ENCODE measurements at places on chromosomes 4 and X. TPM values are rescaled to one million over a fixed set of nuclear protein-coding genes. Genes with fewer than 3 reads are reported as not detected.

The TRPC5OS gene
- total RNA-seq = not detected

The RPL34 gene
- 766 TPM for total RNA-seq

The MID2 gene
- total RNA-seq = 5.7 TPM

The IL9R gene
- total RNA-seq = 0.14 TPM

The PAGE1 gene
- not detected for total RNA-seq

The SHOX gene
- total RNA-seq = not detected

The ADH1C gene
- total RNA-seq = not detected

The FRAS1 gene
- 0.81 TPM for total RNA-seq

The GRIA3 gene
- not detected for total RNA-seq

The BEND4 gene
- total RNA-seq = 0.36 TPM

The ODAPH gene
- total RNA-seq = not detected

The P2RY4 gene
- total RNA-seq = not detected

The ADH7 gene
- total RNA-seq = not detected

DNA sequence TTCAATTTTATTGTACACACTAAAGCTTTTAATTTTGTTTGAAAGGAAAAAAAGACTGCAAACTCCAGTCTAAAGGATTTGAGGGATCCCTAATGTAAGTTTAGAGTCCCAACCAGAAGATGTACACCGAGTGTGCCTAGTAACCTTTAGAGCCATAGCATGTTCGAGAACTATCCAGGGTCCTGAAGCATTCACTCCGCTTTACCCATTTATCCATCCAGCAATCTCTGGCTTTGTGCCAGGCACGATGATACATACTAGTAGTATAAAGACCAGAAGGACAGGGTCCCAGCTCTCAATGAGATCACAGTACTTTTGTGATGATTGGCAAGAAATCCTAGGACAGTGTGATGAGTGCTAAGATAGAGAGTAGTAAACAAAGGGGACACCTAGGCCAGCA lies 168.7 kb downstream of the STK32B start:
- DNase-seq = peak; percentile 39

DNA sequence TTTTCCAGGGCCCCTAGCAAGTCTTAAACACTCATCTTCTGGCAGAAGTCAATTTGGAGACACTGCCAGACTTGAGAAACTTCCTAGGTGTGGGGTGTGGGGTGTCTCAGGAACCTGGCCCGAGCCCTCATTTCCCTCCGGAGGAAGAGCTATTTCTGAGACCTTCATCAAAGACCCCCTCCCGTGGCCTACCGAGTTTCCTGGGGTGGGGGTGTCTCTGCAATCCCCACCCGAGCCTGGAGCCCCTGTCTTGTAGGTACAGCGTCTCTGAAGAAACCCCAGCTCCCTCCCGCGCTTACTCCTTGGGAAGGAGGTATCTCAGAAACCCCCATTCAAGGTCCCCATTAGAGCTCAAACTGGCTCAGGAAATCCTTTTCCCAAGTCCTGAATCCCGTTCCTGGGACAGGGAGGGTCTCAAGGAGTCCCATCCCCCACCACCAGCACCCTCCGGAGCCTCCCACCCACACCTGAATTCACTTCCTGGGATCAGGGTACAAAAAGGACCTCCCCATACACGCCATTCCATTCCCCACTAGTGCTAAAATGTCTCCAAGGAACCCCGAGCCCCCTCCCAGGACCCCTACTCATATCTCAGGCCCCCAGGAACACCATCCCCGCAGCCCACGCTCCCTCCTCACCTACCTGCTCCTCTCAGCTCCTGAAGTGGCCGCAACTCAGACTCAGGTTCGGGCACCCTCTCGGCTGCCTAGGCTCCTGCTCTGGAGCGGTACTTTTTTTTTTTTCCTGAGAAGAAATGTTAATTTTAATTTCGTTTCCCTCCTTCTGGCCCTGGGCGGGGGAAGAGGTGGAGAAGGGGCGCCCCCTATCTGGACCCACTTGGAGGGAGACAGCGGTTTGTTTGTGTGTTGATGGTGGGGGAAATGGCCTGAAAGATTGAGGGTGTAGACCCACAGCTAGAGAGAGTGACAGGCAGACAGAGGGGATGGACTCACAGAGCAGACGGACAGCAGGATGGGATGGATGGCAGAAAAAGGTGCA lies 1.1 kb downstream of the SLC38A5 start:
- no peak for DNase-seq

DNA sequence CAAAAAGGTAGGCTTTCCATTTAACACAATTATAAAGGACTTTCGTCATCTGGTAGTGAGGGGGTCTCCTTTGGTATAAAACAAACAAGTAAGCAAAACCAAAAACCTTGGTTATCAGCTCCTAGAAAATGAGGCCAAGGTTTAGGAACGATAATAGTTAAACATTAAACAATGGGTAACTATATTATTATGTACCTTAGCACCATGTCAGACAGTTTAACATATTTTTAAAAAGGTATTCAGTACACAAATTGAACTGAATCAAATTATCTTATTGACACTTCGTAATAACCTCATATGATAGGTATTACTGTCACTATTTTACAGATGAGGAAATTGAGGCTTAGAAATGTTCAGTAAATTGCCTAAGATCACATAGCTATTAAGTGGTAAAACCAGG lies 32.1 kb upstream of the RAB9B start:
- DNase-seq = no peak

- peak; percentile 78 for DNase-seq
These were observed 1.5 kb upstream of the ASMTL start for GRCh38 chrX:1453951-1454785.

DNA sequence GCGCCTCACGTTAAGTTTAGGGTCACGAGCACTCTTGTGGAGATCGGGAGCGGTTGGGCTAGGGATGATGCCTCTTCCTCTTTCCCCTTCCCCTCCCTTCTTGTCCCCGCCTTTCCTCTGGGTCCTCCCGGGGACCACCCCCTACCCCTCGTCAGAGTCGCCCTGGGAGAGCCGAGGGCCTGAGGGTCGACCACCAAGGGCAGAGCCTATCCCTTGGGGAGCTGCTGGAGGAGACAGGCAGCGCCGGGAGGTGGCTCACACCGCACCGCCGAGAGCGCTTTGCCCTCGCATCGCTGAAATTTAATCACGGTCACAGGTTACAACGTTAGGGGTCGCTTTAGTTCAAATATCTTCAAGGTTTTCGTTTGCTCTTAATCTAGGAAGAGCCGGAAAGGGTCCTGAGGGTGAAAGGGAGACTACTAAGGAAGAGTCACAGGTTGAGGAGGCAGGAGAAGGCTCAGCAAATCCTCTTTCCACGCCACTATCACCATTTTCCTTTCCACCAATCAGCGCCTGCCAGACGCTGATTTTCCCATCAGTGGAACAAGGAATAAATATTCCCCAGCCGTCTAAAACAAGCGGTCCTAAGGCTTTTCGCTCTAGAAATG lies 528 bp upstream of the SNCA start:
- DNase-seq = no peak

DNA sequence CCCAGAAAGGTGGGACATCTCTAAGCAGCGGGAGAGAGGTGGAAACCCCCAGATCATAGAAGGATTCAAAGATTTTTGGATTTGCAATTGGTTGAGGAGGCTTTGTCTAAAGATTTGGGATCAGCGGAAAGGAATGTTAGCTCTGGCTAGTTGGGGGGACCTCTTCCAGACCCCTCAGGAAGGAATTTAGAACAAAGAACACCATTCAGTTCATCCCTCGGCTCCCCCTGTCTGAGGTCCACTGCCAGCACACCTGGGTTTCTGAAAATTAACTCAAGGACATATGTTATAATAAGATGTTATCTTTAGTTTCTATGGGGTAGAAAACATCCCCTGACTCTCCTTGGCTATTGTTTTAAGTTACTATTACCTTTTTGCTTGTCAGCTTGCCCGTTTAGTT lies 163.6 kb downstream of the CEP135 start:
- no peak for DNase-seq

- DNase-seq = no peak
These were observed 295.8 kb upstream of the SLC7A11 start for GRCh38 chr4:138537731-138538490.

- DNase-seq = peak; percentile 91
These were observed 908 bp upstream of the TLR6 start for GRCh38 chr4:38857354-38858096.

DNA sequence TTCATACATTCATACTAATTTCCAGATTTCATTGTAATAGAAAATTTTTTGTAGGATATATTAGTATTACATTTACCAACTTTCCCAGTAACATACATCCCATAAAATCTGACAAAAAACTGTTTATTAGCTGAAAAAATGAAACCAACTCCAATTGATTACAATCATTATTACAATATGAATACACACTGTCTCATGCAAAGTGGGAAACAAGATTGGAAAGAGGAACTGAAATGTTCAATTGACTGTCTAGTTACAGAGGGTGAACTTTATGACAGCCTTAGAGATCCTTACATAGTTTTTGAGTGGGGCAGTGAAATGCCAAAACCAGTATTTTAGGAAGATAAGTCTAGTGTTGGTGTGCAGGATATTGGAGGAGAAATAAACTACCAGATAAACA lies 2.3 kb upstream of the AMBN start:
- DNase-seq = no peak

DNA sequence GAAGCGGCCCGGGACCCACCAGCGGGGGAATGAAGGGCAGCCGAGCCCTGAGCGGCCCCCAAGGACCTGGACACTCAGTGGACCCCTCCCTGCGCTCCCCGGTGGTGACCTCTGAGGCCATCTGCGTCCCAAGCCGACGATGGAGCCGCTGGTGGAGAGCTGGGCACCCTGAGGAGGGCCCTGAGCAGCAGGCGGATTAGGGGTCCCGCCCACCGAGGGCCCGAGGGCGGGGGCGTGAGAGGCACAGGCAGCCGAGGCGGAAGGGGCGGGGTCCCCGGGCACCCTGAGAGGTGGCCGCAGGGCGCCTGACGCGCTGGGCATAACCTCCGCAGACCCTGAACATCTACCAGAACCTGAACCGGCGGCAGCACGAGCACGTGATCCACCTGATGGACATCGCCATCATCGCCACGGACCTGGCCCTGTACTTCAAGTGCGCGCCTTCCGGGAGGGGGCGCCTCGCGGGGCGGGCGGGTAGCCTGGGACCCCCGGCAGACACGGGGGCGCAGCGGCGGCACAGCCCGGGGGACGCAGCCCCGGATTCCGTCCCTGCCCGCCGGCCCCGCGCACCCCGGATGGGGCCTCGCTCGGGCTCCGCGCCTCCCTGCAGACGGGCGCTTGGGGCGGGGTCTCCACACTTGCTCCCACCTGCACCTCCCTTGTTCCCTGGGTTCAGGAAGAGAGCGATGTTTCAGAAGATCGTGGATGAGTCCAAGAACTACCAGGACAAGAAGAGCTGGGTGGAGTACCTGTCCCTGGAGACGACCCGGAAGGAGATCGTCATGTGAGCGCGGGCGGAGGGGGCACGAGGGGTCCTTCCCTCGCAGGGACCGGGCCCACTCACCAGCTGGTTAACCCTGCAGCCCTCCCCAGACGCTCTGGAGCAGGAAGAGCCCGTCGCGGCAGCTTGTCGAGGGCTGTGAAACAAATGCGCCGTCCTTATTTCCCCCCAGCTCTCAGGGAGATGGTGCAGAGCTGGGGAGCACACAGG lies 10.3 kb downstream of the ATP5ME start:
- DNase-seq = no peak

GRCh38 chr4:119785963-119786362 lies 157.4 kb upstream of the PDE5A start:
- peak; percentile 22 for DNase-seq

DNA sequence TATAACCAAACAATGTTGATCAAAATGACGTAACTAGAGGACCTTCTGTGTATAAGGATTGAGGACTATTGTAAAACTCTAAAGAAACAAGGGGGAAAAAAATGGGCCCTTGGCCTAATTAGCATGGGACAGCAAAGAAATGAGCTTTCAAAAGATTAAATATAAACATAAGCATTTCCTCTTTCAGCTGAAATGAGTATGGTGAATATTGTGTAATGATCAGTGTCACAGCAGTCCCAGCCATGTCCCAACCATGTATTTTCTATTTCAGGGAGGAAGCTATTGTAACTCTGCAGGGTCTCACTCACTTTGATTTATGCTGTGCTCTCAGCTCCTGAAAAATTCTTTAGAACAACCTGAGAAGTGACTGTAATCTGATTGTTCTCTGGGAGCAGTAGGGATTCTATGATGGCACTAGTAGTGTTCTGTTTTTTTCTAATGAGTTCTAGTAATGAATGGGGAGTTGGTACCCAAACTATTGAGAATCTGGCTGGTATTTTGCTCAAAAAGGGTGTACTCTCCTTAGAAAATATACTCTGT lies 25.8 kb downstream of the ANXA10 start:
- DNase-seq = no peak

- DNase-seq = no peak
These were observed 21.1 kb downstream of the NMU start for GRCh38 chr4:55615008-55615407.

- peak; percentile 4 for DNase-seq
These were observed 638.4 kb downstream of the IL1RAPL1 start for GRCh38 chrX:29225670-29226069.

DNA sequence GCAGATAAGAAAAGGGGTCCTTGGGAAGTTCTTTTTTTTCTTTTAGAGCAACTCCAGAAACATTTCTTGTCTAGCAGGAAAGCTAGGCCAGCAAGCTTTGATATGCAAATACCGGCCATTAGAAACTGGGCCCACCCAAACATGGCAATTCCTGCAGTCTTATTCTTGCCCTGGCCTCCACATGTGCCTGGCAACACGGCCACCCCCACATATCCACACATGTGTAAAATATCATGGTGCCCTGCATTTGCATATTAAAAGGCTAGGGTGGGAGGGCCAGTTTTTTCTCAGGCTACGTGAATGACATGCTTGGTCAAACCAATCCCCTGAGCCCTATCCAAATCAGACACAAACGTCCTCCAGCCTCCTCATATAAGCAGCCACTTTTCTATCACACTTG lies 171.7 kb upstream of the ZCCHC13 start:
- no peak for DNase-seq

GRCh38 chr4:161222889-161223288 lies 940.9 kb downstream of the FSTL5 start:
- DNase-seq = no peak

GRCh38 chr4:32778025-32778424 lies 2057.9 kb downstream of the PCDH7 start:
- DNase-seq = no peak

- DNase-seq = no peak
These were observed 41.6 kb upstream of the MTNR1A start for GRCh38 chr4:186596850-186597390.

DNA sequence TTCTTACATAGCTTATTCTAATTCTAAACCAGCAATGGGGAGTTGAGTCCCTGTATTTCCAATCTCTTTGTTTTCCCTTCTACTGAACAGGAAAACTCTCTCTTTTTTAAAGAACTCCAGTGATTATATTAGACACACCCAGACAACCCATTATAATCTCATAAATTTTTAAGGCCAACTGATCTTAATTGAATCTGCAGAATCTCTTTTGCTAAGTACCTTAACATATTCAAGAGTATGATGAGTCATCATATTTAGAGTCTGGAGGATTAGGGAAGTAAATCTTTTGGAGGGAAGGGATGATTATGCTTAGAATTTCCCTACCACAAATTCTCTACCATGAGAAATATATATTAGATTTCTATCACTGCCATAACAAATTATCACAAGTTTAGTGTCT lies 705.1 kb downstream of the CENPC start:
- no peak for DNase-seq

DNA sequence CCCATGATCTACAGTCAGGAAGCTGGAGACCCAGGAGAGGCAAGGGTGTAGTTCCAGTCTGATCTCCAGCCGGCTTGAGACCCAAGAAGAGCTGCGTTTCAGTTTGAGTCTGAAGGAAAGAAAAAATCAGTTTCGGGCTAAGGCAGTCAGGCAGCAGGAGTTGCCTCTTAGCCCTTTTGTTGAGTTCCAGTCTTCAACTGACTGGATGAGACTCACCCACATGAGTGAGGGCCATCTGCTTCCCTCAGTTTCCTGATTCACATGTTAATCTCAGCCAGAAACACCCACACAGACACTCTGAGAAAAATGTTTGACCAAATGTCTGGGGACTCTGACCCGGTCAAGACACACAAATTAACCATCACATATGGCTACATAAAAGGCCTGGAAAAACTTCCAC lies 73.6 kb upstream of the ELOVL6 start:
- no peak for DNase-seq
